NCI-H1930 (cell line): ENCODE measurements at places on chromosomes 7 and 10.

- DNase-seq, result no peak
These were observed 36.2 kb upstream of the XPNPEP1 start for GRCh38 chr10:109959259-109960145.

- no peak for DNase-seq
These were observed 9.4 kb upstream of the FBXW4 start for GRCh38 chr10:101704331-101704730.

DNA sequence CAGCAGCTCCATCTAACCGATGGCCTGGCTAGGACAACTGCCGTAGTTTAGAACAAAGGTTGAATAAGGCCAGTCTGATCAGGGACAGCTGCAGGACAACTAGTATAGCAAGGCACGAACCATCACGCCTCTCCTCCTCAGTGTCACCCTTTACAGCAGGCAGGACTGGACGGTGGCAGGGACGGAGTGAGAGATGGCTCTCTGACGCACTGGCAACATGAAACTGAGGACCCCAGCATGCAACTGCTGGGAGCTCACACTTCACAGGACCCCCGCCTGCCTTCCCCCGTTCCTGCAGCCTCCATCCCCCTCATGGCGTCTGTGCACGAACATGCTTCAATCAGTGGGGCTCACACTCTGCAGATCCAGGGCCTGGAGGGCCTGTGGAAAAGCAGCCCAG is 53.7 kb downstream of the ZRANB1 start:
- no peak for DNase-seq

- no peak for DNase-seq
These were observed 615.5 kb upstream of the MKI67 start for GRCh38 chr10:128741680-128742079.

- no peak for DNase-seq
These were observed 17.0 kb upstream of the SH3PXD2A start for GRCh38 chr10:103872137-103872931.

- no peak for DNase-seq
These were observed 16.9 kb upstream of the GPR146 start for GRCh38 chr7:1027242-1028043.

GRCh38 chr10:124745673-124746072 is 1.5 kb upstream of the FAM53B start:
- no peak for DNase-seq

- no peak for DNase-seq
These were observed 77.3 kb upstream of the GRID1 start for GRCh38 chr10:86443936-86444335.

- no peak for DNase-seq
These were observed 39.4 kb upstream of the SLC25A13 start for GRCh38 chr7:96361116-96361857.

DNA sequence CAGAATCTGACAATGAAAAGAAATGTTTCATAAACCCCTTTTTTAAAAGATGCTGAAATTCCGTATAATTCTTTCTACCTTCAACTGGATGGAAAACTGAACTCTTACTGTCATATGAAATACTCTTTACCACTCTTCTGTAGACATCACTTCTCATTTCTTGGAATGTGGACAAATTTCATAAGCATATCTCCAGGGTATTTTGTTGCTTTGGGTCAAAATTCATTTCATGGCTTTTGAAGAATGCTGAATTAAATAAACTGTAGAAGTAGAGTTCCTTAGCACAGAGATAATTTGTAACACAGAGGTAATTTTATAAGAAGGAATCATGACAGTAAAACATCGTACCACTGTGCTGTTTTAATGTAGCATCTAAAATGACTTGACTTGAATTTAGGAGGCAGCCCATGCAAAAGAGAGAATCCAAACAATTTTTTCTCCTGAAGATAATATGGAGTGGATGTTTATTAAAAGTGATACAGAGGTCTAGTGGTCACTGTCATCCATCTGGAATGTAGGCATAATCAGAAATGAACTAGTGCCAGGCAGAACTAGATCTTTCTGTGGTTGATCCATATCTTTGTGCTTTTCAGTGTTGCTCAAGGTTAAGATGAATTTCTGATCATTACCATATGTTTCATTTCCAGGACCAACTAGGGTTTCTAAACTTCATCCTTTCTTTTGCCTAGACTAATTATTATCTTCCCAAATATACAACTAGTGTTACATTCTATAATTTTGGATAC is 492.0 kb downstream of the KIF20B start:
- no peak for DNase-seq

DNA sequence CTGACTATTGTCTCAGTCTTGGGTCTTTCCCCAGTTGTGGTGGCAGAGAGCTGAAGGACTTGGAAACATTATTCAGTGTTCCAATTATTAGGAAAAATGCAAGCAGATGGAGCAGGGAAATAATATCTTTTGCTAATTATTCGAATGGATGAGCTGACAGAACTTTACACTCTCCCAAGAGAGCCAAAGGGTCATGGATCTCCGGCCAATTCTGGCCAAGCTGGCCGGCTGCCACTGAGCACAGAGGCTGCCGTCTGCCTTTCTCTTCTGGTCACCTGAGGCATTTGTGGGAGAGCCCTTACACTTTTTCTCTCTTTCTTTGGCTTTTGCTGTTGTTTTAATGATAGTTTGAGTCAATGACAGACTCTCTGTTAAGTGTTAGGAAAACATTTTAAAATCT is 22.2 kb upstream of the CNTNAP2 start:
- no peak for DNase-seq

GRCh38 chr7:42077271-42078135 is 159.5 kb downstream of the GLI3 start:
- DNase-seq, result no peak

GRCh38 chr10:19204246-19204917 is 155.8 kb downstream of the MALRD1 start:
- DNase-seq, result no peak
